ENCODE measurements at places on chromosomes 5 and 9.

GRCh38 chr5:154346427-154346826 lies 99.4 kb upstream of the SAP30L start:
- ATAC-seq: peak; percentile 21

DNA sequence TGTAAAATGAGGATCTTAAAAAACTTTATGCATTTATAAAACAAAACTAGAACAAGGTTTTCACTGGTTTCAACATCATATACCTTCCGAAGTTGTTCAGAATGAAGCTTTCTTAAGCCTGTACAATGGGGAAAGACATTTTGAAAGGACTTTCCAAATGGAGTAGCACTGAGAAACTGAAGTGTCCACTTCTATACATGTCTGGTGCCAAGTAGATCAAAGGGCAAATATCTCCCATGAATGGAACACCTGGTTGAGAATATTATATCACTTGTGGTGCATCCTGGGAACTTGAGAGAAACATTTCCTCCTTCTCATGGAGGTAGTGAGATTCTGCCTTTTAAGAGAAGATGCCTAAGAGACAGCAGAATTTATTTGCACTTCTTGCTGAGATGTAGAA lies 182.1 kb upstream of the ACTBL2 start:
- no peak for ATAC-seq

- ATAC-seq: no peak
Measured at GRCh38 chr5:18113721-18114120, 479.5 kb downstream of the TAF11L14 start.

DNA sequence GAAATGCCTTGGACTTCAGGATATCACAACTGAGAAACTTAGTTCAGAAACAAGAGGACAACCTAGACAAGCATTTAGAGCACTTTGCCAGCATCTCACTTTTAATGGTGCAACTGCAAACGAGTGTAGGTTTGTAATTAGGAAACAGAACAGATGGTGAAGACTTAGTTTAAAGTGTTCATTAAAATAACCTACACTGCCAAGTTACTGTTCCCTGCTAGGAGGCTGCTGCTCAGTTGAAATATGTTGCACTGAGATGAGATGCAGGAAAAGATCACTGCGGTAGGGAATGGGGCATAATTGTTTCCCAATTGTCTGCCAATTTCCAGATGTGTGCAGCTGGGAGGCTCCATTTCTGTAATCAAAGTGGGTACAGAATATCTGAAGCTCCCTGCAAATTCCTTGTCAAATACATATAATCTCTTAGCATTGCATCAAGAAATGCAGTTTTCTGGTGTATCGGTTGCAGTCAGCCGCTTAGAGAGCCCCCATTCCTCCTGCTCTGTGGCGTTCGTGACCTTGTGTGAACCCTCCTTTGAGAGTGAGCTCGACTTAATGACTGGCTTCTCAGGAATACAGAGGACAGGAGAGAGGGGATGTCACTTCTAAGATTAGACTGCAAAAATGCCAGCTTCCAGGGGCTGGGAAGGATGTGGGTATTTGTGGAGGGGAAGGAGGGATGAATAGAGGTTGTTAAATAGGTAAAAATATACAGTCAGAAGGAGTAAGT lies 448.9 kb downstream of the MED10 start:
- no peak for ATAC-seq

- ATAC-seq: no peak
Measured at GRCh38 chr9:132732326-132733259, 62.3 kb downstream of the GTF3C4 start.

DNA sequence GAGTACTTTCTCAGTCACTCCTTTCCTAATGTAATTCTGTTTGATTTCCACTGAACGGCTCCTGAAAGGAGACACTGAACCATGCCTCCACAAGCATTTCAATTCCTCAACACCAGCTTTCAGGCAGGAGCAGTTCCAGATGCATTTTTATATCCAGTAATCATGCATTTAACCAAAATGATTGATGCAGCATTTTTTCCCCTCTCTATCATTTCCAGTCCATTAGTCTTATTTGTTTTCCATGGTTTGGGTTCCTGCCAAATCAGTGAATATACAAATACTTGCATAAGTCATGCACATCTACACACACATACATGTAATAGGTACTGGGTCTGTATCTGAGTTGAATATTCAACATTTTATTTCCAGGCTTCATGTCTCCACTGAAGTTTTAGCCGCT lies 122.7 kb downstream of the GRIA1 start:
- ATAC-seq: peak; percentile 92

- peak; percentile 66 for ATAC-seq
Measured at GRCh38 chr9:122904466-122904822, 715 bp downstream of the RC3H2 start.

DNA sequence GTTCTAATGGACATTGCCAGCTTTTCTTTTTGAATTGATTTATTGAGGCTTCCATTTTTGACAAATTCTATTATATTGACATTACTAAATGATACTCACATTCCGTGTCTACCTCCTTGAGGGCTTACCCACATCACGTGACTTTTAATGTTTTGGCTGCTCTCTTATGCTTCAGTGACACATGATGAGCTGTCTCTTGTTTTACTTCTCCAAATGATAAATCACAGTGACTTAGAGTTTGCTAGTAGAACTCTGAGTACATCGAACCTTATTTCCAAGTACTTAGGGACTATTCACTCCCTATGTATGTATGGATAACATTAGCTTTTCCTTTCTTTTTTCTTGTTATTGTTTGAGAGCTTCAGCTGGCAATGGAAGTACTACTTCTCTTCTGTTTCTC lies 169.8 kb upstream of the KCNN2 start:
- no peak for ATAC-seq

- ATAC-seq: no peak
Measured at GRCh38 chr5:32646061-32646969, 61.0 kb downstream of the SUB1 start.

GRCh38 chr5:17723876-17724275 lies 89.6 kb downstream of the TAF11L14 start:
- no peak for ATAC-seq
